ENCODE measurements at places on chromosomes 7 and 10. TPM values are rescaled to one million over a fixed set of nuclear protein-coding genes. Genes with fewer than 3 reads are reported as not detected.

The KLF14 gene
- 0.13 TPM for total RNA-seq

The DYDC2 gene
- total RNA-seq = not detected

The TRPV5 gene
- not detected for total RNA-seq

The DNAJC30 gene
- 3.8 TPM for total RNA-seq

The WNT8B gene
- not detected for total RNA-seq

The TEX36 gene
- total RNA-seq = not detected

The SDK1 gene
- under 0.01 TPM for total RNA-seq

The HOGA1 gene
- total RNA-seq = 5.0 TPM

The MGAM2 gene
- not detected for total RNA-seq

The WEE2 gene
- not detected for total RNA-seq

The GNAT3 gene
- not detected for total RNA-seq

The AKR1C2 gene
- total RNA-seq = 139 TPM

The PNLIP gene
- not detected for total RNA-seq

The CCDC172 gene
- not detected for total RNA-seq

The EVX1 gene
- total RNA-seq = not detected

The CYP2C19 gene
- total RNA-seq = not detected

The UCMA gene
- total RNA-seq = not detected

The ABLIM1 gene
- total RNA-seq = 19.3 TPM

The DGKI gene
- 8.3 TPM for total RNA-seq

The CFAP43 gene
- 1.2 TPM for total RNA-seq

The UBTD1 gene
- total RNA-seq = 16.1 TPM

The TRIM56 gene
- total RNA-seq = 11.9 TPM

The PLCE1 gene
- total RNA-seq = 25.6 TPM

The STAM gene
- 52.5 TPM for total RNA-seq

The TAS2R3 gene
- 2.9 TPM for total RNA-seq

The UPK3B gene
- 0.54 TPM for total RNA-seq

The SIRT1 gene
- 24.2 TPM for total RNA-seq
